AG09319 (cell line): ENCODE measurements at places on chromosomes 5 and 9.

- no peak for DNase-seq
Measured at GRCh38 chr5:67021521-67021920, 175.1 kb downstream of the CD180 start.

DNA sequence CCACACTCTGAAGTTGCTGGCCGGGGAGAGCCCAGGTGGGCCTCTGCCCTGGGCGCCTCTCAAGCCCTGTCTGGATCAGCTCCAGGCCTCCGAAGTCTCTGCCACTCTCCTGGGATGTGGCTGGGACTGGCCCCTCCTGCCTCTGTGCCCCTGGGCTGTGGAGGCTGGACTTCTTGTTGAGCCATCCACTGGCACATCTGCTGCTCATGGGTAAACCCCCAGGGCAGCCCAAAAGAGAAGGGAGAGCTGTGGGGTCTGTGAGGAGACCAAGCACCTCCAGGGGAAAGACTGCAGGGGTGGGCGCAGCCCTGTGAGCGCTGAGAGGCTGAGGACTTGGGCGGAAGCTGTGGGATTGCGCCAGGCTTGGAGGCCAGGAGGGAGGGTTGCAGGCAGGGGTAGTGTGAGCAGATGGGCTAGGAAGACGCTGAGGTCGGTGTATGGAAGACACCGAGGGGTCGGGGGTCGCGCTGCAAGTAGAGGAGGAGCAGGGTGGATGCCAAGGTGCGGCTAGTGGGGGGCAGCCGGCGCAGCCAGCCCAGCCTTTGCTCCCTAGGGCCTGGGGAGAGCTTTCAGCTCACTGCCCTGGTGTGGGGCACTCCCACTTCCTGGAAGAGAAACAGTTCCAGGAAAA, 118.1 kb downstream of the WNK2 start:
- DNase-seq: no peak

DNA sequence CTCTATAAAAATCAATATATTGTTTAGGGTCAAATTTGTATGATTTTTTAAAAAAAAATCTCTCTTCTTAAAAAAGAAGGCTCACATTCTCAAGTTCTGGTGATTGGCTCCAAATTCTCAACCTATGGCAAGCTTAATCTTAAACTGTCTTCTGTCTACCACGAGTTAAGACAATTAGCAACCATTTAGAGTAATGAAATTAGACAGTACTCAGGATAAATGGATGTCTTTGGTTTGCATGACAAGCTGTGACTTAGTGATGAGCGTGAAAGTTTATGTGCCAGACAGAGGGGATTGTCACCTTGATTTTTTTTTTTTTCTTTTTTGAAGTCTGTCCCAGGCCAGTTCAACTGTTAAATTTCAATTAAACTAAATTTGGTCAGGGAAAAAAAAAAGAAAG, 1632.3 kb downstream of the MAT2B start:
- DNase-seq: no peak

GRCh38 chr9:123662057-123662776, 267.7 kb downstream of the DENND1A start:
- DNase-seq: no peak

- no peak for DNase-seq
Measured at GRCh38 chr9:113898596-113898995, 22.5 kb downstream of the ZNF618 start.

- no peak for DNase-seq
Measured at GRCh38 chr5:100889165-100889743, 13.8 kb downstream of the ST8SIA4 start.

GRCh38 chr5:97544240-97544639, 361.2 kb upstream of the RIOK2 start:
- no peak for DNase-seq

DNA sequence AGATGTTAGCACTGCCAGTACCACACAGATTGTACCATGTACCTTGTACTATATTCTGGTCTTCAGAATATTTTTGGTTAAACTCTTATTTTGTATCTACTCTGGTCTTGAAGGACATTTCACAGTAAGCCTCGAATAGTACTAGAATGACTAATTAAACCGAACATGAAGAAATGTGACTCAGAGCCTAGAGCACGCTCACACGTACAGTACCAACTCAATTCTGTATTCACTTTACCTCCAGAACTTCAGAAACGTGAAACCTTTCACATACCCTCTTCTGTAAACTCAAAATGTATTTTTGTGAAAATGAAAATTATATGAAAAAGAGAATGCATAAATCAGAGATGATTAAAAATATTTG, 112.8 kb downstream of the MVB12B start:
- DNase-seq: peak; percentile 10
